ENCODE measurements at places on chromosomes 4 and X.

GRCh38 chr4:2811830-2812611 lies 19.1 kb downstream of the SH3BP2 start:
- peak; percentile 74 for DNase-seq

- no peak for DNase-seq
These were observed 25.3 kb upstream of the SOD3 start for GRCh38 chr4:24770032-24770584.

DNA sequence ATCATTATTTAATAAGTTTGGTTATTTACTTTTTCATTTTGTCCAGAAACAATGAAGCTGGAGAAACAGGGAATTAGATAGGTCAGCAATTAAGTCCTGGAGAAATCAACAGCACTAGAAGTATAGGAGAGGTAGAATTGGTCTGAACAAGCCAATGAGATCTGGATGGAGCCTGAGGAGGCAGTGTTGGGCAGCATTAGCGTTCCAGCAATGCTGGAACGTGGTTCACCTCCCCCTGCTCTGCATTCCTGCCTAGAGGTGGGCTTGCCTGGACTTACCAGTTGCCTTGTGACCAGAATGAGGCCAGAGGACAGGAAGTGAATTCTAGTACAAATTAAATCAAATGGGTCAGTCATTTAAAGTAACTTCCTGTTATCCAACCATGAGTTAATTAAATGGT lies 4.6 kb downstream of the RASSF6 start:
- no peak for DNase-seq

DNA sequence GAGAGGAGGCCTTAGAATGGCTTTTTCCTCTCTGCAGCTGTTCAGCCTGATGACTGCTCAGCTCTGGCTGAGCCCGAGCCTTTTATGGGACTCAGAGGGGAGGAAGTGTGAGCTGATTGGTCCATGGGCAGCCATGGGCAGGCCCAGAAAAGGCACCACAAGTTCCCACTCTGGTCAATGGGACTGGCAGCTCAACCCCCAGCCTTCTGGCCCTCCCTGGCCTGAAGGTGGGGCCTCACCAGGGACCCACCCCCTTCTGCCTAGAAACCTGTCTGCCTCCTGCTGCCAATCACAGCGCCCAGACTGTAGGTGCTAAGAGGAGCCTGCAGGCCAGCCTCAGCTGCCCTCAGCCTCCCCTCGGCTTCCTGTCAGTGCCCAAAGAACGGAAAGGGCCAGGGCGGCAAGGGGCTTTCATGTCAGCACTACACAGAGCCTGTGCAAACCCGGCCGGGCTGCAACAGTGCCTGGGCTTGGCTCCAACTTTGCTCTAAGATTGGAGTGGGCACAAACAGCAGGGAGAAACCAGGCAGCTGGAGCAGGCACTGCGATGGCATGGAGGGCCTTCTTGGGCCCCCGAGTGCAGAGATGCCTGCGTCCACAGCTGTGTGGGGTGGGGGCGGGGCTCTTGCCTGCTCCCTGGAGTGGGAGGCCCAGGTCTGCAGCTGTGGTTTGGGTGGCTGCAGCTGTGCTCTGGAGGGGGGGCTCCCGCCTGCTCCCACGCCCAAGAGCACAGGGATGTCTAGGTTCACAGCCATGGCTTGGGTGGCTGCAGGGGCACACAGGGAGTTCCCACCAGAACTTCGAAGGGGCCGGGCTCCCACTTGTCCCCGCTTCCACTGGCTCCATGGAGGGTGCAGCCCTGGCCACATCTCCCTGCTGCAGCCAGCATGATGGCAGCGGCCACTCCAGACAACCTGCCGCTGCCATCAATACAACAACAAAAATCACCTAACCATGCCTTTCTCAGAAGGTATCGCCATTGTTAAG lies 92.6 kb downstream of the NXF2 start:
- no peak for DNase-seq

DNA sequence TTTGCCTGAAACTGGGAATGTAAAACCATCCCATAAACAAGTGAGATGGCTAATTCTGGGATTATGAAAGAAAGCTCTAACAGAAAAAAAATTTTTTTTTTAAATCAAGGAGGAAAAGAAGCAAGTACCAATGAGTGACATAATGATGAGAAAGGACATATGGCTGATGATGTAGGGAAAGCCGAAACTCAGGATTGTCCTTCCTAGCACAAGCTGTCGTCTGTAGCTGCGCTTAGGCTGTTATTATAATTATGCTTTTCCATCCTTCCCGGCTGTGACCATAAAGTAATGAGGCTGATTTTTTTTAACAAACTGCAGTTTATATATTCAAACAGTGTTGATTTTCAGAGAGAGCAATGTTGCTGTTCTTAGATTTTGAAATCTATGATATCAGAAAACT lies 209.8 kb upstream of the NOCT start:
- DNase-seq, result no peak

- DNase-seq, result no peak
These were observed 115.8 kb upstream of the BMPR1B start for GRCh38 chr4:94641702-94642560.

DNA sequence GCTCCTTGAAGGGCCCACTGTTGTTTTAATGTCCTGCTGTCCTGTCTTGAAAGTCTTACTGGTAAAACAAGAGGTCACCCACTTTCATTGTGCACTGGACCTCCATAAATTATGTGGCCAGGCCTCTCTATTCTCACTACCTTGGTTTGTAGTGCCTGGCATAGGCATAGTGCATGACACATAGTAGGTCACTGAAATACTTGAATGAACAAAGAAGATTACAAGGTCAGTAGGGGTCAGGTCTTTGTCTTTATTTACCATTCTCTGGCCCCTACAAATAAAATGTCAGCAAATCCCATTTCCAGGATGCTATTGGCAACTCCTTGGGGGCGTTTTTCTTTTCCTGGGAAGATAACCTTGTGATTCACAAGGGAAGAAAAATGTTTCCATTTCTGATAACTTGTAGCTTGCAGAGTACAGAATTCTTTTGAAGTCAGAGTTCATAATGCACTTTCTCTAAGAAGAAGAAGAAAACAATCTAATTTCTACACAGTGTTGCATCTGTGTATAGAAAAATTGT lies 1.4 kb downstream of the PGM2 start:
- DNase-seq, result no peak

GRCh38 chr4:88803600-88804096 lies 106.0 kb upstream of the NAP1L5 start:
- peak; percentile 67 for DNase-seq

- no peak for DNase-seq
These were observed 60.5 kb upstream of the TAB3 start for GRCh38 chrX:30949554-30949953.

Data from mucosa of gallbladder (tissue), 1 donor.